ELF-1 (cell line): ENCODE measurements at places on chromosomes 11 and 22.

DNA sequence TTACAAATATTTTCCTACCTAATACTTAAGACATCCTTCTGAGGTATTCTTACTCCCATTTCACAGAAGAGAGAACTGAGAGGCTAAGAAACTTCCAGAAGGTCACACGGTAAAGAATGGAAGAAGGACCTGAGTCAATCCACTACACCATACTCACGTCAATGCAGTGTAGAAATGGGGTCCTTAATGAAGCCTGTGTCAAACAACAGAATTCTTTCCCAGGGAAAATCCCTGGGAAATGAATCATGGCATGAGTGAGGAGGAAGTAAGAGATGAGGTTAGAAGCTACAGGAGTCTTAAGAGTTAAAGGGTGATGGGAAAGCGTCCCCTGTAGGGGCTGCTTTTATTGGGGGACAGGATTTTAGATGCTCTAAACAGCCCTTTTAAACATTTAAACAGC is 147.9 kb downstream of the C11orf91 start:
- DNase-seq: no peak

- no peak for DNase-seq
Observed at GRCh38 chr11:22808571-22809197, 20.9 kb downstream of the SVIP start.

DNA sequence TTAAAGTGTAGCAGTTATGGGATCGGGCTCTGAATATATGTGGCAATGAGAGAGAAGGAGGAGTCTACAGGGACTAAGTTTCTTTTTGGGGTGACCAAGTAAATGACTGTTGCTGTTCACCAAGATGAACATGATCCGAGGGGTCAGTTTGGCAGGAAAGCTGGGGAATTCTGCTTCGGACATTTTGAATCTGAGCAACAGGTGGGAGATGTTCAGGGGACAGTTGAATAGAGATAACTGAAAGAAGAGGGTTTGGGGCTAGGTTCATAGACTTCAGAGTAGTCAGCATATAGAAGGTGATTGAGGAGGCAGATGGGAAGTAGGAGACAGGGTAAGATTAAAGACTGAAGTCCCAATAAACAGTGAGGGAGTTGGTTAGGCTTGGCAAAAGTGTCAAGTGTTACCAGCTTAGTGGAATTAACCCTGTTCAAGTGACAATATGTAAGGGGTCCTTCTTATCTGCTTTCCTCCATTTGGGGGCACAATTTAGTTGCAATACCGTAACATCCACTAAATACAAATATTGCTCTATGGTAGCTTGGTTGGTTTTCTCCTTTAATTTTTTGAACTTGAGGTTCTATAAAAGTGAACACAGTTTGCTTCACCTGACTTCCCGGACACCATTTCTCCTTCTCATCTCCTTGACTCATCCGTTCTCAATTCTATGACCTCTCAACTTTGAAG is 2.9 kb upstream of the ENTHD1 start:
- no peak for DNase-seq

GRCh38 chr11:36478700-36479329 is 31.3 kb downstream of the TRAF6 start:
- peak; percentile 49 for DNase-seq

DNA sequence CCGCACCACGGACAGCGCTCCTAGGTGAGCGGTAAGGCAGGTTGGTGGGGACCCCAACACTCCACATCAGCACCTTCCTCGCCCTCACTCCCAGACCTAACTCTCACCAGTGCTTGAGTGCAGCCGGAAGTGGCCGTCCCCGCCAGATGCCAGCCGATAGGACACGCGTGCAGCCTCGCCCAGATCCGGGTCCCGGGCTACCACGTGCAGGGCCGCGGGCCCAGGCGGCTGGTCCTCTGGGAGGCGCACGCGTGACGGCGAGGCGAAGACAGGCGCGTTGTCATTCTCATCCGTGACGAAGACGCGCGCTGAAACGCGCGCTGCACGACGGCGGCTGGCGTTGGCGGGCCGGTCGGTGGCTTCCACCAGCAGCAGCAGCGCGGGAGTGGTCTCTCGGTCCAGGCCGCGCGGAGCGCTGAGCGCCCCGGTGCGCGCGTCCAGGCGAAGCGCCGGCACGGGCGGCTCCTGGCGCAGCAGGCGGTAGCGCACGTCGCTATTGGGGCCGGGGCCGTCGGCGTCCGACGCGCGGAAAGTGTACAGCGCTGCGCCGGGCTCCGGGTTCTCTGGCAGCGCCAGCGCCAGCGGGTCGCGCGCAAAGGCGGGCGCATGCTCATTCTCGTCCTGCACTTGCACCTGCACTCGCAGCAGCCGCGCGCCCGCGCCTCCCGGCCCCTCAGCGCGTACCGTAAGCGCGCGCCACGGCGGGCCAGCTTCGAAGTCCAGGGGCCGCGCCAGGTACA is 10.8 kb upstream of the TPP1 start:
- DNase-seq: peak; percentile 73

DNA sequence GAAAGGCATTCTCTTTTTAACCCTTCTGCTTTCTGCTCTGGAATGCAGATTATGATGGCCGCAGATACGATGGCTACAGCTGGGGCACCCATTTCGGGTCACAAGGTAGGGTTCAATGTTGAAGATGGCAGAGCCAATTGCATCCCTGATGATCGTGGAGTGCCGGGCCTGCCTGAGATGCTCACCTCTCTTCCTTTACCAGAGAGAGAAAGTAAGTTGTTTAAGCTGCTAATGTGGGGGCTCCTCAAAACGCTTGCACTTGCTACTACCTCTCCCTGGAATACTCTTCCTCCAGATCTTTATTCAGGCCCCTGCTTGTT is 50.8 kb upstream of the PRDM11 start:
- DNase-seq: no peak

DNA sequence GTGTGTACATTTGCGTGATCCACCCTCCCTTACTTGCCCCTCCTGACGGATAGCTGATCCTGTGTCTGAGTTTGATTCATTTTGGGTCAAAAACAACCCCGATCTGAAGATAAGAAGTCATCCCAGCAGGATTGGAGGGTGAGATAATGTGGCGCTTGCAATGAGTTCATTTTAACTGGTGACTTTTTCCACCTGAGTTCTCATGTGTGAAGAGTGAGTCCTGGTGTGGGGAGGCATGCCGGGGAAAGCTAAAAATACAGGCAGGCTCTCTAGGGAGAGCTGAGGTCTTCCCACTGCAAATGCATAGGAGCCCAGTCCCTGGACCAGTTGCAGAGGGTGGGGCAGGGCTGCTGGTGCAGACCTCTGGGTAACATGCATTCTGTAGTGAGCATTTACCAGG is 35.7 kb upstream of the ELF5 start:
- DNase-seq: no peak

DNA sequence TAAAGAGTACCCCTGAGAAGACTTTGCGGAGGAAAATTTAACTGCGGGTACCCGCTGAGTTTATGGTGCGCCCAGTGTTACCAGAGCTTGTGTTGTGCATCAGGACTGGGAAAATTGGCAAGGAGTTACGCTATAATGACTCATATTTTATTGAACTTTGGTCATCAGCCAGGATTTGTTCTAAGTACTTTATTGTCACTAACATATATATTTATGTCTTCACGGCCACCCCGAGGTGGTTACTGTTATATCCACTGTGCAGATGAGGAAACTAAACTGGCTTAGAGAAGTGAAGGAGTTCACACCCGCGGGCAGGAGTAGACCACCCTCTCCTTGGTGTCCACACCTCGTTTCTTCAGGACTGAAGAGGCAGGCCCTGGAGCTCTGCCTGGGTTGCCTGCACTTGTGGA is 667 bp downstream of the ACCS start:
- no peak for DNase-seq

DNA sequence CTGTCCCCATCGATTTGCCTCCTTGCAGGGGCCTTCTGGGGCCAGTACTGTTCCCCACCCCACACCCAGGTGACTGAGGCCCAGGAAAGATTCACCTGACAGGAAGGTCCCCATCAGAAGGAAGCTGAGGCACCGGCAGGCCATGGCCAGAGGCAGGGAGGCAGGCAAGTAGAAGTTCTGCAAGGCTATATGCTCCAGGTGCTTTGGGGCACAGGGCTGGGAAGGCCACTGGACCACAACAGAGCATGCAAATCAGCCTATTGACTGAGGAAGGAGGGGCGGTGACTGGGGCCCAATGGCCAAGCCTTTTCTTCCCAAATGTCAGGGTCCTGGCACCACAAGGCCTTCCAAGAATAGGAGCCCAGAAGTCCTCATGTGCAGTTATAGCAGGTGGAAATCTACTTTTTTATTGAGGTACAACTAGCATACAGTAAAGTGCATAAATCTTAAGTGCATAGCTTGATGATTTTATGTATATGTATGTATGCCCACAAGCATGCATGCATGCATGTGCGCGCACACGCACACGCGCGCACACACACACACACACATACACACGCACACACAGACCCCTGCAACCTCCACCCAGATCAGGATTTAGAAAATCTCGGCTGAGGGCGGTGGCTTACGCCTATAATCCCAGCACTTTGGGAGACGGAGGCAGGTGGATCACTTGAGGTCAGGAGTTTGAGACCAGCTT is at the start of gene VPREB3:
Gene VPREB3 (minus strand): TSS at position 206 of the 700 bp plus-strand sequence. CDS start 62 bp downstream, at position 144.
- no peak for DNase-seq

DNA sequence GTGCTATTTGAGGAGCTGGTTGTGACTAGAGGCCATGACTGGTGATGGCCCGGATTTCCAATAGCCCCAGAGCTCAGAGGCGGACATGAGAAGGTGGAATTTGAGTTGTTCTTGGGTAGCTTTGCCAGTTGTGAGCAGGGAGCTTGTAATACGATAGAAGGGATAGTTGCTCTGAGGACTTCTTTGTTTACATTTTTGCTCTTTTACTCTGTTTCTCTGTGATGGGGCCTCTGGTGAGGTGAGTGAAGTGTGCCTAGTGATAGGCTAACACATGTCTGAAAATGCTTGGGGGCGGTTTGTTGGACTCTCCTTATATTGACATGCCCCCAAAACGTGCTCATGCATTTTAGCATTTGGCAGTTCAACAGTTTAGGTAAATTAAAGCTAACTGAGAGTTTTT is 365.1 kb downstream of the DDX10 start:
- DNase-seq: no peak

DNA sequence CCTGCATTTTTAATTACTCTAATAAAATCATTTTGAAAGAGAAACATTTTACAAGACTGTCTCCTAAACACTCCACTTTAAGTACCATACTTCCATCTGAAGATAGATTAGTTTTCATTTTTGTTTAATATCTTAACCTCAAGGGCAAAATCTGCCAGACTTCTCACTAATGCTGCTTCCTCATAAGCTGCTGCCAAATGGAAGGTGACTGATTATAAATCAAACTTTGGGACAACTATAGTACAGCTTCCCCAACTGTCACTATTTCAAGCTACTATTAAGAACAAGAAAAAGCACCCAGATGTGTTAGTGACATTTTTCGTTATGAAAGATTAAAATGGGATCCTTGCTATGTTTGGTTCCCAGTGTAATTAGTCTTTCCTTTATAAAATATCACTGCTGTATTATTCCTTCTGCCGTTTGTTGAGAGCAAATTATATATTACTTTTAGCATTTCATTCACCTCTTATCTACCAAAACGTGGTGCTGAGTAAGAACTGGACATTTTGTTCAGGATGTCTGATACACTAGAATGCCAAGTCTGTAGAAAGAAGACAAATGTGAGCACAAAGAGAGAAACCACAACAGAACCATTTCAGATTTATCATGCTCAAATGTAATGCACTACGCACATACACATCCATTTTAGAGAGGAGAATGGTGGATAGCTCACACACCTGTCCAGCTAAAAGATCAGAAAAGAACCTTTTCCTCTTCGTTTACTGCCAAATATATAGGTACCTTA is 312.2 kb upstream of the C11orf87 start:
- no peak for DNase-seq

DNA sequence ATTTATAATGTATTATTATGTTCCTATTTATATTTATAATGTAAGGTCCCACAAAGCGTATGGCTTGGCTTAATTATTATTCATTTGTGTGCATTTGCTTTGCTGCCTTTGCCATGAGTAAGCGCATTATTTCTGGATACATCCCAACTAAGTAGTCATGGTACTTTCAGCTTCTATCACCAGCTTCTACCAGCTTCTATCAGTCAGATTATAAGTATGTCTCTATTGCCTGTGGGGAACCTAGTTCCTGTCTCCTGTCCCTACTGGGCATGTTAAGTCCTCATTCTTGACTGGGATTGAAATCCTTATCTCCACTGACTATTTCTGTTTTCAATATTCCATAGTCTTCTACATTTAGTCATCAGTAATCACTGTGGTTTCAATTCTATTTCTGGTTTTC is 33.5 kb upstream of the OR10W1 start:
- DNase-seq: no peak

GRCh38 chr22:26648011-26648497 is 9.3 kb upstream of the MIAT start:
- peak; percentile 91 for DNase-seq
